ENCODE measurements at places on chromosomes 5 and 9.

- DNase-seq, result no peak
Measured at GRCh38 chr5:24135536-24135935, 509.2 kb downstream of the CDH10 start.

- no peak for DNase-seq
Measured at GRCh38 chr9:127148014-127148413, 25.6 kb upstream of the ANGPTL2 start.

DNA sequence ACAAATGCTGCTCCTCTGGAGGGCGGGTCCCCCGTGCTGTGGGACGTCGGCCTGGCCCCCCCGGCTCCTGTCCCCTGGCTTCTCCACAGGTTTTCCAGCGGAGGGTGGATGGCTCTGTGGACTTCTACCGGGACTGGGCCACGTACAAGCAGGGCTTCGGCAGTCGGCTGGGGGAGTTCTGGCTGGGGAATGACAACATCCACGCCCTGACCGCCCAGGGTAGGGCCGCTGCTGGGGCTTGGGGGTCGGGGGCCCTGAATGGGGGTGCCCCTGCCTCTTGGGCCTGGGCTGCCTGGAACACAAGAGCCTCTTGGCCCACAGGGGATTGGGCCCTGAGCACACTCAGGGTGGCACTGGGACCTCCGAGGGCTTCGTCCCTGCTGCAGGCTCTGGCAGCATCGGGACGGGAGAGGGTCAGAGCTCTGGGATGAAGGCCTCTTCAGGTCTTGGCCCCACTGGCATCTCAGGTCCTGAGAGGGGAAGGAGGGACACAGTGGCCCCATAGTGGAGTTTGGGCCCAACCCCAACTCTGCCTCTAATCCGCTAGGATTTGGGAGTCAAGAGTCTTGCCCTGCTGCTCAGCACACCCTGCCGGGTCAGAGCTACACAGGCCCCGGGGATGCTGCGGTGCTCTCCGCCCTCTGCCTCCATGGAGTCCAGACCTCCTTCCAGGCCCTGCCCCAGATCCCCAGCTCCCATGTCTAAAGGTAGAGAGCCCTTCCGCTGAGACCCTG, 5.2 kb downstream of the FCN2 start:
- DNase-seq, result no peak

- no peak for DNase-seq
Measured at GRCh38 chr9:532707-533106, 308.8 kb upstream of the DMRT1 start.

- DNase-seq, result no peak
Measured at GRCh38 chr5:16229357-16229940, 49.9 kb upstream of the MARCHF11 start.

GRCh38 chr5:126818736-126819135, 41.8 kb downstream of the LMNB1 start:
- no peak for DNase-seq

DNA sequence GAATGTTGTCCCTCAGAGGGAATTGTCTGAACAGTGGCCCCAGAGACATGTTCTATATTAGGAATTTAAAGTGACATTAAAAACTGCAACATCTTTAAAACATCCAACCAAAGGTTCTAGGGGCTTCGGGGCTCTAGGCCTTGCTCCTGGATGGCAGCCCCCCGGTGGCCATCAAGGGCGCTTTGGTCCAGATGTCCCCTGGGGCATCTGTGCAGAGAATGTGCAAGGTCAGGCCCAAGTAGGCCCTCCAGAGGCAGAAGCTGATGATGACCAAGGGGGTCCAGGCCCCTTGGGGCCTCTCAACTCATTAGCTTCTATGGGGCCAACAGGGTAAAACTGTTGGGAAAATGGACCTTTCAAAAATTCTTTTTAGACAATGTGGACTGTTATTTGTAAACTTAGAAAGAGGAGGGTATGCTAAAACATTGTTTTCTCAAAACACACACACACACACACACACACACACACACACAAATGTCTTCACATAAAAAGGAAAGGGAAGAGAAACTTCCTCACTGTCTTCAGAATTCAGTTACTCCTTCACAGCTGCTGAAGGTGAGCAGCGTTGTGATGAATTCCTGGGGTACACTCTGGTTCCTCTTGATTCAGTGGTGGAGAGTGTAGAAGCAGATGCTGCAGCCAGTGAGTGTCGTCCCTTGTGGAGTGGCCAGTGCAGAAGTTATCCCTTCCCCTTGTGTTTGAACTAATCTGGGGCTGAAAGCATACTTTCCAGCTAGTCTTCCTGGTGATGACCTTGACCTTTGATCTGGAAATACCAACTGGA, 125.2 kb downstream of the WDR41 start:
- no peak for DNase-seq

DNA sequence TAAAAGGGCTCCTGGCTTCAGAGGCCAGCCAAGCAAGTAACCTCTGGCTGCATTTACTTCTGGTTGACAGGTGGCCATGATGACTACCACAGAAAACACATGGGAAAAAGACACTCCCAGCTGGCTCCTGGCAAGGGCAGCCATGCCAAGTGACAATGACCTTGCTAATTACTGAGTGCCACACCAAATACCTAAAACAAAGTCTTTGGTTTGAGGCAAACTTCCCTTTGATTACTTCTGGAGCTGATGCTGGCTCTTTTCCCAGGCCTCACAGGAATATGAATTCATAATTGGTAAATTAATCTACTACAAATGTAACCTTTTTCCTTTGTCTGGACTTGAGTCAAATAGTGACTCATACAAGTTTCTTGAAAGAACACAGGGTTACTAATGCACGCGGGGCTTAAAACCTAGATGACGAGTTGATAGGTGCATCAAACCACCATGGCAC, 61.0 kb downstream of the LPAR1 start:
- DNase-seq, result no peak

DNA sequence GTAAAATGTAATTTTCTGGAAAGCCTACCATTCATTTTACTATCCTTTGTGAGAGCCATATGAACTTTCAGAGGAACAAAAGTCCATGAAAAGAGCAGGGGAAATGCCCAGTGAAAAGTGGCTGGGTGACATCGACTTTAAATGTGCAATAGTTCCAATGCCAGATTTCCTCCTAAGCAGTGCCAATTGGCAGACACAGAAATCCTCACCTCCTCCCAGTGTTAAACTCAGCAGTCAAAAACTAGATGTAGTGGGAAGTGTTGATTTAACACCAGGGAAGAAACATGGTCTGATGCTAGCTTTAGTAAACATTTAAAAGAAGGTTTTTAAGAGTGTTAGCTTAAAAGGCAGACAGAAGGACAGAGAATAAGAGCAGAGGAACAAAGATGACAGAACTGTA, 2055.2 kb downstream of the MAT2B start:
- DNase-seq, result no peak

DNA sequence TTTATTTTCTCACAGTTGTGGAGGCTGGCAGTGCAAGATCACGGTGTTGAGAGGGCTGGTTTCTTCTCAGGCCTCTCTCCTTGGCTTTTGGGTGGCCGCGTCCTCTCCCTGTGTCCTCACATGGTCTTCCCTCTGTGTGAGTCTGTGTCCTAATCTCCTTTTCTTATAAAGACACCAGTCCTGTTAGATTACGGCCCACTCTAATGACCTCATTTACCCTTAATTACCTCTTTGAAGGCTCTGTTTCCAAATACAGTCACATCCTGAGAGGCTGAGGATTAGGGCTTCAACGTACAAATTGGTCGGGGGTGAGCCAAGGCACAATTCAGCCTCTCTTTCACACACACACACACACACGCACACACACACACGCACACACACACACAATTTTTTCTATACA, 73.0 kb downstream of the UGCG start:
- DNase-seq, result no peak

- DNase-seq, result no peak
Measured at GRCh38 chr9:133538851-133539833, 4.6 kb downstream of the ADAMTSL2 start.

GRCh38 chr9:8857926-8858595, 1058.5 kb upstream of the DMAC1 start:
- no peak for DNase-seq

- DNase-seq, result no peak
Measured at GRCh38 chr5:124182133-124182532, 564.3 kb downstream of the ZNF608 start.

DNA sequence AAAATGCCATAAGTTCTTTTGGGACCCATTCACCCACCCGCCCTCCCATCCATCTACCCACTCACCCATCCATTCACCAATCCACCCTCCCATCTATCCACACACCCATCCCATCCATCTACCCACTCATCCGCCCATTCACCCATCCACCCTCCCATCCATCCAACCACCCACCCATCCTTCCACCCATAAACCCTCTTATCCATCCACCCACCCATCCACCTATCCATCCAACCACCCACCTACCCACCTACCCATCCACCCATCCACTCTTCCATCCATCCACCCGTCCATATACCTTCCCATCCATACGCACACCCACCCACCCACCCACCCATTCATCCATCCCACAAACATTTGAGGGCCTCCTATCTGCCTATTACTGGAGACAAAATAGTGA, 43.3 kb downstream of the MSX2 start:
- no peak for DNase-seq

- DNase-seq, result peak; percentile 66
Measured at GRCh38 chr9:94802793-94803192, 76.3 kb downstream of the AOPEP start.

- DNase-seq, result no peak
Measured at GRCh38 chr5:172972552-172972951, 11.0 kb upstream of the ATP6V0E1 start.

DNA sequence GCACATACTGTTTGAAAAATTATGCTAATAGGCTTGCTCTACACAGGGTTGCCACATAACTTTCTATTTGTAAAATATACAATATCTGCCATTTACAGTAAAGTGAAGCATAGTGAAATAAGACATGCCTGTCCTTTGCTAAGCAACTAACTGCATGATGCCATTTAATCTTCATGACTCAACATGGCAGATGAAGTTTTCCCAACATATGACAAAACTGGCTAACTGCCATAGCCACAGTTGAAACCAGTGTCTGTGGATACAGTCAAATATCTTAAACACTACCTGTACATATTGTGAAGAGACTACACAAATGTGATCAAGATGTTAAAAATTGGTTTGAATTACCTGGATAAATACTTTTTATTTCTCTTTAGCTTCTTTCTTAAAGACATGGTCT, 3.1 kb upstream of the DMAC1 start:
- DNase-seq, result no peak

- DNase-seq, result no peak
Measured at GRCh38 chr5:113256671-113257452, 177.9 kb downstream of the TSSK1B start.

- DNase-seq, result no peak
Measured at GRCh38 chr5:87329114-87329513, 61.4 kb downstream of the RASA1 start.

DNA sequence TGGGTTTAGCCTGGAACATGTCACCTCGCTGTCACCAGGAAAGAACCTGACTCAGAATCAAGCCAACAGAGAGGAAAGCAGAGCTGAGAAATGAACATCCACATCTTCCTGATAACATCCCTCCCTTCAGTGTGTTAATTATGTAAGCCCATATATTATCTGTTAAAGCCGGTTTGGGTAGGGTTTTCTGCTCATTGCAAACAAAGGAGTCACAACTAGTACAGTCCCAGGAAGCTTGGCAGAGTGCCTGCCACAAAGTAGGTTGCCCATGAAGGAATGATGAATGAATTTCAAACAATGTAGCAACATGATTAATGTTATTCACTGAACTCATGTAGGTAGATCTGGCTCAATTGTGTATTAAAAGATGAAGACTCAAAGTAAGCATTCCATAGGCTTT, 10.4 kb upstream of the PPARGC1B start:
- DNase-seq, result no peak

GRCh38 chr5:104594850-104595249, 1032.3 kb upstream of the NUDT12 start:
- DNase-seq, result no peak

GRCh38 chr9:120569556-120569955, 10.4 kb downstream of the CDK5RAP2 start:
- no peak for DNase-seq

GRCh38 chr9:117662651-117663050, 41.6 kb upstream of the TLR4 start:
- DNase-seq, result no peak

GRCh38 chr9:84343111-84343521, 2.6 kb upstream of the SLC28A3 start:
- DNase-seq, result no peak

GRCh38 chr5:87340716-87341115, 72.0 kb downstream of the CCNH start:
- no peak for DNase-seq

- DNase-seq, result no peak
Measured at GRCh38 chr5:107935645-107936044, 264.9 kb upstream of the EFNA5 start.

GRCh38 chr5:131286400-131286715, 22.5 kb downstream of the CDC42SE2 start:
- no peak for DNase-seq

GRCh38 chr9:33881635-33882034, 64.7 kb downstream of the UBE2R2 start:
- peak; percentile 7 for DNase-seq

GRCh38 chr9:137956039-137956438, 78.5 kb downstream of the CACNA1B start:
- DNase-seq, result no peak

- DNase-seq, result no peak
Measured at GRCh38 chr5:150176745-150177477, 10.3 kb downstream of the CDX1 start.

GRCh38 chr5:103589357-103589756, 26.8 kb upstream of the NUDT12 start:
- DNase-seq, result no peak

GRCh38 chr9:16257604-16258003, 612.9 kb downstream of the BNC2 start:
- DNase-seq, result peak; percentile 40

GRCh38 chr9:114035845-114036801, 42.0 kb downstream of the AMBP start:
- DNase-seq, result no peak

GRCh38 chr5:179193746-179194145, 133.6 kb downstream of the ZNF354C start:
- DNase-seq, result no peak

Data from AG08395 (cell line).